ENCODE measurements at places on chromosomes 3 and 15. TPM values are rescaled to one million over a fixed set of nuclear protein-coding genes. Genes with fewer than 3 reads are reported as not detected.

CLN6 gene
- total RNA-seq: 13.4 TPM

DNA sequence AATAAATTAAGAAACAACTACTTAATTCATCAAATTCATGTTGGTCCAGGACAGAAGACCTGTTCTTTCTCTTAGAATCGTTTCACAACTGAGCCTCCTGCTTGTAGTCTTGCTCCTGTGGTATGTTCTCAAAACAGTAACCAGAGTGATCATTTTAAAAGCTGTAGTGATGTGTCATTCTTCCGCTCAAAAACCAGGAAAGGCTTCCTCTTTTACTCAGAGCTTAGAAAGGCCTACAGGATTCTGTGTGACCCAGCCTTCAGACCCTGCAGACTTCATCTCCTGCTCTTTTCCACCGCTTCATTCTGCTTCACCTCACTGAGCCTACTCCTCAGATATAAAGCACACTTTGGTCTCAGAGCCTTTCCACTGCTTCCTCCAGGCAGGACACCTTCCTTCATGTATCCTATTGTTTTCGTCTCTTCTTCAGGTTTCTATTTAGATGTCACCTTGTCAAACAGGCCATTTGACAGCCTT, 22.7 kb downstream of the ST6GAL1 start:
- no peak for DNase-seq

- no peak for DNase-seq
Measured at GRCh38 chr3:136042608-136043221, 77.2 kb downstream of the PPP2R3A start.

DNA sequence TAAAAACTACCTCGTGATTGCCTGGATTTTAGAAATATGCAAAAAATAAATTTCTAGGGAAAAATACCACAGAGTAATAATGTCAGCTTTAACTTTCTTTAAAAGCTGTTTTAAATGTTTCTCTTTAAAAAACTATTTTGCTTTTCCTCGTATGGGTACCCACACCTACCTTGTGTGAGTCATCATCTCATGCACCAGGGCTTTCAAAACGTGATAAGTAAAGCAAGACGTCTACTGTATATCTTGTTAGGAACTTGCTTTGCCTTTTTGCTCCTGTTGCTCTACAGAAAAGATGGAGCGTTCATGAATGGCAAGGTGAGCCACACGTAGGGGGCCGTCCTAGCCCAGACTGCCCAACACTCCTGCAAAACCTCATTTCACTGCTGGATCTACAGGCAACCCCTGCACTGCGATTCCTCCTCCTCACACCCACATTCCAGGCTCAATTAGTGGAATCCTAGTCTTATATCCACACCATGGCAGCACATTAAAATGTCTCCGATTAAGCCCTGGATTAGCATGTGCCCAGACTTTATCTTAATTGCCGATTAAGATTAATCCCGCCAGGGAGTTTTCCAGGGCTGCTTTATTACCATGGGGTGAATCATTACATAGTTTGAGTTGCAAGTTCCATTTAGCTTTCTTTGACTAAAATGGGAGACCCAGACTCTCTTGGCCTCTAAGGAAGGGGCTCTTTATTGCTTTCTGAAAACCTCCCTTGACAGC, 293.6 kb upstream of the ICE2 start:
- no peak for DNase-seq

Data from esophagus muscularis mucosa (tissue), 4 donors.